Urinary bladder (tissue), 4 donors: ENCODE measurements at places on chromosomes 7 and 10.

GRCh38 chr10:35577926-35578617 is 27.1 kb upstream of the GJD4 start:
- no peak for DNase-seq

- DNase-seq, result no peak
Observed at GRCh38 chr7:155285833-155286232, 11.8 kb upstream of the INSIG1 start.

DNA sequence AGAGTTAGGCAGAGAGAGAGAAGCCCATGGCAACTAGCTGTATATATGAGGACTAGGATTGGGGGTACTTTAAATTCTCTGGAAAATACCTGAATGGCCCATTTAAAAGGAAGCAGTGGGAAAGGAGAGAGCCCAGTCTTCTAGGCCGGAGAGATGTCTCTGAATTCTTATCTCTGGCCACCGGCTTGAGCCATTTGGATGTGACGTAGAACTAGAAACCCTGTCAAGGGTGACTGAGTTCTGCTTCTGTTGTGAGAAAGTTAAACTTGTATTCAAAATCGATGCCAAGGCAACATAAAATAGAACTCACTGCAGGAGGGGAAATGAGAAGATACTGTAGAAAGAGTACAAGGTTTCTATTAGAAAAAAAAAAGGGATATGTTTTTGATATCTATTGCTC is 6.3 kb upstream of the GSTK1 start:
- no peak for DNase-seq

GRCh38 chr10:123140983-123141390 is 5.2 kb downstream of the HMX3 start:
- DNase-seq, result no peak

GRCh38 chr10:31142026-31142425 is 110.4 kb upstream of the ZNF438 start:
- DNase-seq, result no peak

DNA sequence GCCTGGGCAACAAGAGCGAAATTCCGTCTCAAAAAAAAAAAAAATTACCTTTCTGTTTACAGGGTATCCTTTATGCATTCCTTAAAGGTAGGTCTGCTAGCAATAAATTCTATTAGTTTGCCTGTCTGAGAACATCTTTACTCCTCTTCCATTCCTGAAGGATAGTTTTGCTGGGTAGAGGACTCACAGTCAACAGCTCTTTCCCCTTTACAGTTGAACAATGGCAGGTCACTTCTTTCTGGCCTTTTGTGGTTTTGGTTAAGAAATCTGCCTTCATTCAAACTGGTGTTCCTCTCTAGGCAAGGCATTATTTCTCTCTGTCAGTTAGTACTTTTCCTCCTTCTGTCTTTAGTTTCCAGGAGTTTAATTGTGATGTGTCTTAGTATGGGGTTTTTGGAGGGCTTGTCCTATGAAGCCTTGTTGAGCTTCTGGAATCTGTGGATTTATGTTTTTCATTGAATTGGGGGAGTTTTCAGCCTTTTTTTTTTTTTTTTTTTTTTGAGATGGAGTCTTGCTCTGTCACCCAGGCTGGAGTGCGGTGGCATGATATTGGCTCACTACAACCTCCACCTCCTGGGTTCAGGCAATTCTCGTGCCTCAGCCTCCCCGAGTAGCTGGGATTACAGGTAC is 4.8 kb upstream of the DNAAF5 start:
- no peak for DNase-seq

- no peak for DNase-seq
Observed at GRCh38 chr7:84809877-84810276, 377.0 kb downstream of the SEMA3D start.

- no peak for DNase-seq
Observed at GRCh38 chr7:90165724-90166123, 11.5 kb downstream of the STEAP1 start.

- no peak for DNase-seq
Observed at GRCh38 chr7:90425376-90425775, 22.1 kb downstream of the CLDN12 start.

GRCh38 chr7:134024739-134025138 is 102.4 kb upstream of the LRGUK start:
- DNase-seq, result no peak

- DNase-seq, result no peak
Observed at GRCh38 chr10:49133706-49134248, at the start of gene FAM170B. Gene FAM170B, minus strand, starts transcription at chr10:49134021. Its CDS starts 103 bp downstream, at chr10:49133918.

GRCh38 chr7:101507791-101508252 is 121.3 kb downstream of the MYL10 start:
- DNase-seq, result peak; percentile 65

GRCh38 chr10:53886325-53887300 is 914.4 kb downstream of the PCDH15 start:
- no peak for DNase-seq

GRCh38 chr7:155997431-155998327 is 185.4 kb upstream of the SHH start:
- DNase-seq, result no peak

GRCh38 chr10:110744782-110745181 is 100.6 kb downstream of the RBM20 start:
- no peak for DNase-seq

GRCh38 chr7:67807826-67808225 is 811.2 kb downstream of the TYW1 start:
- no peak for DNase-seq

- no peak for DNase-seq
Observed at GRCh38 chr10:44293306-44293778, 91.6 kb downstream of the CXCL12 start.

DNA sequence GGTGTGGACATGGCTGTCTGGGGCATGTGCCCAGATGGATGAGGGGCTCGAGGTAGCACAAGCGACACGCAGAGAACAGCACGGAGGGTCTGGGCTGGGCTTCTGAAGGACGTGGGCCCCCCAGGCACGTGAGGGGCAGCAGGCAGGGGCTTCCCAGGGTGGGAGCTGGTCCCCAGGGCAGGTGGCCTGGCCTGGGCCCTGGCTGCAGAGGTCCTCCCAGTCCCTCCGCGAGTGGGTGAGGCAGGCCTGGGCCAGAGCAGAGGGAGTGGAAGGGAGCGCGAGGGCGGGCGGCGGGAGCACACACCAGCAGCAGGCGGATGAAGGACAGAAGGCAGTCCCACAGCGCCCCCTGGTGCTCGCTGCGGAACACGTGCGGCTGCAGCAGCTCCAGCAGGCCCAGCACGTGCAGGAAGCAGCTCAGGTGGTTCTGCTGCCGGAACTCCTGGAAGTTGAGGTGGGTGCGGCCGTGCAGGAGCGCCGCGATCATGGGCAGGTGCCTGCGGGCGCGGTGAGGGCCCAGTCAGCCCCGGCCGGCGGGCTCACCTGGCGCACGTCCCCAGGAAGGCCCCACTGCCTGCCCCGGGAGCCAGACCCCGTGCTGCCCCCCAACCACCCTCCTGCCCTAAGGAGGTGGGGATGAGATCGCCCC is 14.7 kb upstream of the MICALL2 start:
- no peak for DNase-seq

- DNase-seq, result no peak
Observed at GRCh38 chr7:24403557-24403956, 119.6 kb downstream of the NPY start.

- DNase-seq, result no peak
Observed at GRCh38 chr7:51639661-51640334, 323.2 kb upstream of the COBL start.

DNA sequence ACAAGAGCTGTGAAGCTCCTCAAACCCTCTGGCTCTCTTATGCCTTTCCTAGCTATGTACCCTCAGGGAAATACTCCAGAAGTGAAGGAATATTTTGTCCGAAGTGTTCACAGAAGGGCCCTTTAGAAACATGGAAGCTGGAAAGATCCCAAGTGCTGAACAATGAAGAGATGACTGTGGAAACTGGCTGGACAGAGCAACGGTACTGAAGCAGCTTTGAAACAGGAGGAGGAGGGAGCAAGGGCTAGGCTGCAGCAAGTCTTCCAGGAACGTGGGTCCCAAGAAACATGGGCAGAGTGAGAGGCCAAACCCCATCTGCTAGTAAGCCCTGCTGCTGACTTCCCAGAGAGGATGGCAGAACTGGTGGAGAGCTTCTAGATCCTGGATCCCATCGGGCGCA is 3.0 kb upstream of the PSAP start:
- DNase-seq, result no peak

GRCh38 chr10:97659589-97659988 is 19.1 kb downstream of the PI4K2A start:
- DNase-seq, result no peak

GRCh38 chr10:51617576-51618235 is 81.7 kb downstream of the CSTF2T start:
- no peak for DNase-seq

GRCh38 chr7:30829471-30829870 is 58.3 kb downstream of the MINDY4 start:
- no peak for DNase-seq

GRCh38 chr10:74099420-74099819 is 51.2 kb downstream of the AP3M1 start:
- DNase-seq, result no peak

DNA sequence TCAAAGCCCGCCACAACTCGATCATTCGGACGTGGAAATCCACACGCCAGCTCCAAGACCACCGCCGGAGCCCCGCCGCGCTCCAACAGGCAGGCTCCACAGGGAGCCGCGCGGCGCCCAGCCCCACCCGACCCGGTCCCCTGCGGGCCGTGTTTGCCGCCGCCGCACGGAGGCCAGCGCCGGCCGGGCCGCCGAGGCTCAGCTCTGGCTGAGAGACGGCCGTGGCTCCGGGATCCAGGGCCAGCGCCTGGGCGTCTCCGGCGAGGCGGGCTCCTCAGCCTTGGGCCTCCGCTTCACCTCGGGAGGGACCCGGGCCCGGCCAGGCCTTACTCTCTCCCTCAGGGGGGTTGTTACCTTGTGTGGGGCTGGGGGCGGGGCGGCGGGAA is 333 bp downstream of the SMNDC1 start:
- DNase-seq, result no peak

DNA sequence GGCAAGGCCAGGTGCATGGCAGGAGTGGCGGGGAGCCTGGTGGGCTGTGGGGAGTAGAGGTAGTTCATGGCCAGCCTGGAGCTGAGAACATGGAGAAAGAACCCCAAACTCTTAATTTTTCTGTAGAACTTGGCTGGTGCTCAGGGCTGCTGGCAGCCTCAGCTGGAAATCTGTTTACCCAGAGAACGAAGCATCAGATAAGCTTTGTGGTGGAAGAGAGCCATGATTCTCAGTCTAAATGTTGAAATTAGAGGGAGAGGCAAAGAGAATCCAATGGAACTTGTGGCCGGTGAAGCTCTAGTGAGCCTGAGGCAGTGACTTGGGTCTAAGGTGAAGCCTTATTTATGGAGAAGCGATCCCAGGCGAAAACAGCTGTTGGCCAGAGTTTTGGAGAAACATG is 126.4 kb downstream of the CCDC3 start:
- DNase-seq, result peak; percentile 43

GRCh38 chr10:105150259-105150880 is 509.3 kb downstream of the SORCS3 start:
- no peak for DNase-seq

- DNase-seq, result no peak
Observed at GRCh38 chr7:28041508-28042314, 138.9 kb downstream of the JAZF1 start.

DNA sequence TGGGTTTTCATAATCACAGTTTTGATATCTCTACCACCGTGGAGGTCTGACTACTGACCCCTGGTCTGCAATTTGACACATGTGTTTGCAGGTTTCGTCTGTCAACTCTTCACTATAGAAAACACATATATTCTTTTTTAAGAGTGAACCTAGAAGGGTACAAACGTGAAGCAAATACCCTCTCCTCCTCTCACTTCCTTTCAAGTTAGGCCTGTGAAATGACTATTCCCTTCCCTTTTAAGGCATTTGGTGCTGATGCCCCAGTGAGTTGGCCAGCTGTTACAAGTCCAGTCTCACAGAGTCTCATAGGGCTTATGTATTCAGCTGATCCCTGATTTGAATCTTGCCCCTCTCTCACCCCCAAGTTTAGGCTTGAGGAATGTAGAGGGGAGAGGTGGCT is 742.0 kb upstream of the IGFBP3 start:
- no peak for DNase-seq

GRCh38 chr7:34727464-34727995 is 69.5 kb downstream of the NPSR1 start:
- no peak for DNase-seq

- DNase-seq, result no peak
Observed at GRCh38 chr7:38413784-38414183, 140.3 kb upstream of the TARP start.

DNA sequence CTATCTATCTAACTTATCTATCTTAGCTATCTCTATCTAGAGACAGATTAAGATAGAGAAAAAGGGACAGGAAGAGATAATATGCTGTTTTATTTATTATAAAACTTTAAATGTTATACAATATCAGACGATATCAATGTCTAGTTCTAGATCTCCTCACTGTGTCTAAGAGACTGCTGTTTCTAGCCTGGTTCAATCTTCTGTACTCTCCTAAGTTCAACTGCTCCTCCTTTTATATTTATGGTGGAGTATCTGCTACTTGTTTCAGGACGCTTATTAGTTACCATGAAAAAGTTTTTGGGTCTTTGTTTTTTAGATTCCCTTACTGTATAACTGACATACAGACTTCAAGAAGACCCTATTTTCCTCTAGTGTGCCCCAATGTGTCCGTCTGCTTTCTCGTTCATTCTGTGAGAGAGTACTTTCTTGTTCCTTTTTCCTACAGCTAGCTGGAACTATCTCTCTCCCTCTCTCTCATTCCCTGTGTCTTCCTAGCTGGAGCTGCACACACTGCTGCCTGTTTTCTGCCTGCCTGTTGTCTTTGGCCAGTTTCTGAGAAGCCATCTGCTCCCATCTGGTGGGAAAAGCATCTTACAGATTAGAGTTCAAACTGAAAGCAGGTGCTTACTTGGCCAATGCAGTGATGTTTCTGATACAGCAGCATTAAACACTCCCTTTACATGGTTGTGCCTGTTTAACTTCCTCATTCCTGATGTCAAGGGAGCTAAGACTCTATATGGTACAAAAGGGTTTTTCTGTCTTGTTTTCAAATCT is 49.4 kb upstream of the ARL4A start:
- no peak for DNase-seq

DNA sequence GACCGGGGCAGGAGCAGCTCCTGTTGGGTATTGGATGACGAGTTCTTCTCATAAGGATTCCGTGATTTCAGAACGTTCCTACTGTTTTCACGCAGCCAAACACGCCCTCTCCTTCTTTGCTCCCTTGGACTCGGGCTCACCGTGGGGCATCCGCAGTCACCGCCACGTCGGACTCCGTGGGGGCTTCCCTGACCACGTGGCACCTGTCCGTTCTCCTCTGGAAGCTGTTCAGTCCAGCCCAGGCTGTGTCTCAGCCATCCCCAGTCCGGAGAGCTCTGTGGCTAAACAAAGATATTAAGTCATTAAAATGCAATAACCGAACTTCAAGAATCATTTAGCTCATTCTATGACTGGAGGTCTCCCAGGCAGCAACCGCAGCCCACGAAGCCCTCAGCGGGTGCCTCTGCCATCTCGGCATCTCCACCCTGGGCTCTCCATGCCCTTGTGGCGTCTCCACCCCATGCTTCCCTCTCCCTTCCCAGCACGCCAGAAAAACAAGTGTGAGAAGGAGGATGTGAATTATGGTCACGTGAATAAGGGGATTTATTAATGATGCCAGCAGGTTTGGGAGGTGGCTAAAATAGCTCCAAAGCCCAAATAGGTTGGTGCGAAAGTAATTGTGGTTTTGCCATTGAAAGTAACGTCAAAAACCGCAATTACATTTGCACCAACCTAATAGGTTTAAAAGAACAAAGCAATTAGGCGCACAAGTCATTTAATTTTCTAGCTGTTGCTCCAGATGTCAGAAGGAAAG is 224.6 kb upstream of the PPP2R2D start:
- no peak for DNase-seq

GRCh38 chr7:146862415-146862814 is 745.8 kb downstream of the CNTNAP2 start:
- DNase-seq, result no peak

GRCh38 chr10:122013311-122013780 is 24.4 kb downstream of the TACC2 start:
- DNase-seq, result no peak
